Astrocyte (in vitro differentiated cells and primary cell): ENCODE measurements at places on chromosomes 11 and 22. TPM values are rescaled to one million over a fixed set of nuclear protein-coding genes. Genes with fewer than 3 reads are reported as not detected.

HTR3B gene
- not detected in 2 replicates for total RNA-seq

- no peak for DNase-seq
Measured at GRCh38 chr11:35911013-35911412, 32.8 kb upstream of the LDLRAD3 start.

DNA sequence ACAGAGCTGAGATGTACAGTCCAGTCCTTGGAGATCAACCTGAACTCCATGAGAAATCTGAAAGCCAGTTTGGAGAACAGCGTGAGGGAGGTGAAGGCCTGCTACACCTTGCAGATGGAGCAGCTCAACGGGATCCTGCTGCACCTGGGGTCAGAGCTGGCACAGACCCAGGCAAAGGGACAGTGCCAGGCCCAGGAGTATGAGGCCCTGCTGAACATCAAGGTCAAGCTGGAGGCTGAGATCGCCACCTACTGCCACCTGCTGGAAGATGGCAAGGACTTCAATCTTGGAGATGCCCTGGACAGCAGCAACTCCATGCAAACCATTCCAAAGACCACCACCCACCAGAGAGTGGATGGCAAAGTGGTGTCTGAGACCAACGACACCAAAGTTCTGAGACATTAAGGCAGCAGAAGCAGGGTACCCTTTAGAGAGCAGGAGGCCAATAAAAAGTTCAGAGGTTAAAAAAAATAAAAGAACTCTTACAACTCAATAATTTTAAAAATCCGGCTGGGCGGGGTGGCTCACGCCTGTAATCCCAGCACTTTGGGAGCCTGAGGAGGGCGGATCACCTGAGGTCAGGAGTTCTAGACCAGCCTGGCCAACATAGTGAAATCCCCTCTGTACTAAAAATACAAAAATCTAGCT, 69.9 kb upstream of the RTL6 start:
- DNase-seq, result no peak

GRCh38 chr22:24165673-24166072, 15.6 kb upstream of the SUSD2 start:
- DNase-seq, result peak; percentile 16

BTG4 gene
- 0.50 and 0.55 TPM in 2 replicates for total RNA-seq

DNA sequence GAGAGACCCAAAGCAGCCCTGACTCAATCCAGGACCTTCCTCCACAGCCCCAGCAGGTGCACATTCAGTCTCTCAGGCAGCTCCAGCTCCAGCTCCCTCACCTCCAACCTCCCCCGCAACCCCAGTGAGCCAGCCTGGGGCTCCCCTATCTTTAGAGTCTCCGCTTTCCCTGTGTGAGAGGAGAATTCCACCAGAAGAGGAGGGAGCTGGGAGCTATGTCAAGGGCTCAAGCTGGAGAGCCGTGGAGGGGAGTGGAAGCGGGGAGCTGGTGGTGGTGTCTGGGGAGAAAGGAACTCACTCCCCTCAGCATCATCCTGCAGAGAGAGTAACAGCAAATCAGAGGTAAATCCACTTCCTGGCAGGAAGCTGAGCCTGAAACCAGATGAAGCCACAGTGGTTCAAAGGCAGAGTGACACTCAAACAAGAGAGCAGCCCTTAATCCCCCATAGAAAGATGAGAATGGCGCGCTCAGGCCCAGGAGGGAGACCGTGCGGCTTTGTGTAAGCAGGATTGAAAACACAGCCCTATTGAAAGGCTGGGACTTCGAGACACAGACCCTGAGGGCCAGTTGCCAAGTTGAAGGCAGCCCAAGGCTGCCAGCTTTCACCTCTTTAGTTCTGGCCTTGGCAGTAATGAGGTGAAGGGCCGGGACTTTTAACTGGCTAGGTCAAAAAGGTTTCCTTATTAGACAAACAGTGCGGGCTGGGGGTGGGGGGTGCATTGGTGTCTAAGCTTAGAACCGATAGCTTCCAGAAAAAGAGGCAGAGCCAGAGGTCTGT, 21.4 kb upstream of the CDON start:
- no peak for DNase-seq
